Thyroid gland (tissue), 4 donors: ENCODE measurements at places on chromosomes 5 and 9.

DNA sequence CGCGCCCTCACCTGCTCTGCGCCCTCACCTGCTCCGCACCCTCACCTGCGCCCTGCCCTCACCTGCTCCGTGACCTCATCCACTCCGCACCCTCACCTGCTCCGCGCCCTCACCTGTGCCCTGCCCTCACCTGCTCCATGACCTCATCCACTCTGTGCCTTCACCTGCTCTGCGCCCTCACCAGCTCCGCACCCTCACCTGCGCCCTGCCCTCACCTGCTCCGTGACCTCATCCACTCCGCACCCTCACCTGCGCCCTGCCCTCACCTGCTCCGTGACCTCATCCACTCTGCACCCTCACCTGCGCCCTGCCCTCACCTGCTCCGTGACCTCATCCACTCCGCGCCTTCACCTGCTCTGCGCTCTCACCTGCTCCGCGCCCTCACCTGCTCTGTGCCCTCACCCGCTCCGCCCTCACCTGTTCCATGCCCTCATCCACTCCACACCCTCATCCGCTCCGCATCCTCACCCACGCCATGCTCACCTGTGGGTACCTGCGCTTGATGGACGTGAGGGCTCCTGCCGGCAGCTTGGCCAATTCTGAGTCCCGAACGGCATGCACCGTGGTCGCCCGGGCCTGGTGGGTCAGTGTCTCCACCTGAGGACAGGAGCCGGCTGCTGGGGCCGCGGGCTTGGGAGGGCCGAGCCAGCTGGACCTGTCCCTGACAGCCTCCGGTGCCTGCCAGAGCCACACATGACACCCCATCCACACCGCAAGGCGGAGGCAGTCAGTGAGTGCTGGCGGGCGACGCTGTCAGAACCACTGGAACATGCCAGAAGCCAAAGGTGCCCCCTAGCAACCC is 35.6 kb upstream of the NSMF start:
- no peaks in the 10 kb centered on the region for H3K4me1 ChIP-seq
- no peaks in the 10 kb centered on the region for H3K27me3 ChIP-seq
- no peak overlapping the region for H3K4me3 ChIP-seq
- DNase-seq: no peak
- H3K36me3 ChIP-seq: no peaks in the 10 kb centered on the region

DNA sequence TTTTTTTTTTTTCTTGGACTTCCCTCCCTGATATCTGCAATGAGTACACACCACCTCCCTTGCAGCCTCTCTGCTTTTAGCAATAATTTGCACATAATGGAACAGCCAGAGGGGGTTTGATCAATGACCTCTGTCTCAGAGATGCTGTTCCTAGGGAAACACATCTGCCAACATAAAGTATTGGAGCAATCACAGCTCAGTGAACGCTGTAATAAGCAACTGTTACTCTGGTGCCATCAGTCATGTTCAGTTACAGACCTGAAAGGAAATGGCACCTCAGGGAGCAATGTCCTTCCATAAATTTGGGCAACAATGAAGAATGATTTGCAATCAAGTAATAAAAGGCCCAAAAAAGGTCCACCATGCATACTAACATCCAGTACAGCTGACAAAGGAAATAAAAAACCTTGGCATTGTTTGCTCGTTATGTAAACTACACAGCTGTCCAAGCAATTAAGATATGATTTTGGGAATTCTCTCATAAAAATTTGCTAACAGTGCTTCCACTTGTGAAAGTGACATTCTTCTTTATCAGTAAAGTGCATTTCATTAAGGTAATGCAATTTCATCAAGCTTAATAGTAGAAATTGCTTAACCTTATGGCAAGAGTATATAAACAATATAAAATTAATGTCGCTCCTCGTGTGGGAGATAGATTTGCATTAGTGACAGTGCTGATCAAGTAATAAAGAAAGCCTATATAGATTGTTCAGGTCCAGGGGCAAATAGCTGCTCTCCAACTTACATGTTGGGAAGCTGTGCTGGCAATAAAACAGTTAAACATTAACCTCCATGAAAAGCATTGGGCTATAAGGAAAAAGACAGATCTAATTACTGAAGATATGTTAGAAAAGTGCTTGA is 167.8 kb downstream of the RASEF start:
- H3K27me3 ChIP-seq: no peaks in the 10 kb centered on the region
- no peak overlapping the region for H3K4me3 ChIP-seq
- no peak overlapping the region for H3K27ac ChIP-seq
- DNase-seq: no peak

DNA sequence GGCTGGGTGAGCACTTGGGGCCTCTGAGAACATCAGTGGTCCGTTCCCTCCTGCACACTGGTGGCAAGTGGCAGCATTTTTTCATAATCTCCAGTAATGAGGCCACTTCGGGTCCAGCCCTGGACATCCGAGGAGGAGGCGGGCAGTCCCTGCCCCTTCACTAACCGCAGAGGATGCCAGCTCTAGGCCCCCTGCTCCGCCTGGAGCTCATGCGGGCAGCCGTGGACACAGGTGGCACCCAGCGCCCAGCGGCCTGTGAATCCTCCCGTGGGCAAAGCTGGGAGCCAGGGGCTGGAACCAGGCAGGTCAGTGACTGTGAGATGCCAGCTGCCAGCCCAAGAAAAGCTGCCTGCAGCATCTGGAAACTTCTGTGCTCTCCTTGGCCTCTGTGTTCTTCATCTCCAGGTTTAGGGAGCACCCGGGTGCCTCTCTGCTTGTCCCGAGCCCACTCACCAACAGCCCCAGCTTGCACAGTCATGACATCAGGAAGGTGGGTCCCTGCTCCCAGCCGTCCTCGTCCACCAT is 92.4 kb downstream of the KCNT1 start:
- H3K27ac ChIP-seq: no peak overlapping the region
- no peaks in the 10 kb centered on the region for H3K36me3 ChIP-seq
- DNase-seq: no peak
- H3K4me3 ChIP-seq: no peak overlapping the region

GRCh38 chr5:116480894-116481510 is 93.6 kb downstream of the SEMA6A start:
- no peaks in the 10 kb centered on the region for H3K4me1 ChIP-seq
- DNase-seq: no peak
- peaks cover 9% of the 10 kb centered on the region for H3K36me3 ChIP-seq

- H3K27ac ChIP-seq: no peak overlapping the region
- DNase-seq: no peak
- no peaks in the 10 kb centered on the region for H3K4me1 ChIP-seq
- no peaks in the 10 kb centered on the region for H3K27me3 ChIP-seq
These were observed 27.4 kb upstream of the TCERG1 start for GRCh38 chr5:146419696-146420095.

DNA sequence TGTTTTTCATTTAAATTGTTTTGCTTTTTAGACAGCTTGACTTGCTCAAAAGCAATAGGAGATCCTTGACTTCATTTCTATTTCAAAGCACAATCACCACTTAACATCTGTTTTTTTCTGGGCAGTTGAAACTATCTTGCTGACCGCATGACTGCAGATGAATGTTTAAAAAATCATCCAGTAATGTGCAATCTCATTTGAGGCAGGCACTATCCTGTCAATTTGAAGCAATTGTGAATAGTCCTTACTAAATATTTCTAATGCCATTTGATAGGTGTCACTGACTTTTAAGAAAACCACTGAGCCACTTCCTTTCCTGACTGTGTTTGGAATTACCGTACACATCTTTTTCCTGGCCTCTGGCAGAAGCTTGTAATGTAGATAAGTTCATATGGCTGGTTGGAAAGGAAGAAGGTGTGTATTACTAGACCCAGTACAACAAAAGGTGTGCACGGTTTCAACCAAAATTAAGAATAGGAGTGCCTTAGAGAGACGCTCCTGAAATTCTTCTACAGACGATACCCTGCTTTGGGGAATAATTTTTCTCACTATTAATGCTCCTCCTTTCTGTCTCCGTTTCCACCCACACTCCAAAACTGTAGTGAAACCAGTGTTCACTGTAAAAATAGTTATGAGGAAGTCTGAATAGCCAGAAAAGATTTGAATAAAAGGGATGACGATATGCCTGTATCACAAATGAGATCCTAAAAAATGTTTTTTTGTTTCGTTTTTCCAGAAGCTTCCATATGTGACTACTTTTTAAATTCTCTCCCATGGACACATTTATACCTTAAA is 136.7 kb upstream of the MOCS2 start:
- no peak overlapping the region for H3K27ac ChIP-seq
- H3K27me3 ChIP-seq: no peaks in the 10 kb centered on the region
- H3K4me3 ChIP-seq: no peak overlapping the region
- no peaks in the 10 kb centered on the region for H3K36me3 ChIP-seq

DNA sequence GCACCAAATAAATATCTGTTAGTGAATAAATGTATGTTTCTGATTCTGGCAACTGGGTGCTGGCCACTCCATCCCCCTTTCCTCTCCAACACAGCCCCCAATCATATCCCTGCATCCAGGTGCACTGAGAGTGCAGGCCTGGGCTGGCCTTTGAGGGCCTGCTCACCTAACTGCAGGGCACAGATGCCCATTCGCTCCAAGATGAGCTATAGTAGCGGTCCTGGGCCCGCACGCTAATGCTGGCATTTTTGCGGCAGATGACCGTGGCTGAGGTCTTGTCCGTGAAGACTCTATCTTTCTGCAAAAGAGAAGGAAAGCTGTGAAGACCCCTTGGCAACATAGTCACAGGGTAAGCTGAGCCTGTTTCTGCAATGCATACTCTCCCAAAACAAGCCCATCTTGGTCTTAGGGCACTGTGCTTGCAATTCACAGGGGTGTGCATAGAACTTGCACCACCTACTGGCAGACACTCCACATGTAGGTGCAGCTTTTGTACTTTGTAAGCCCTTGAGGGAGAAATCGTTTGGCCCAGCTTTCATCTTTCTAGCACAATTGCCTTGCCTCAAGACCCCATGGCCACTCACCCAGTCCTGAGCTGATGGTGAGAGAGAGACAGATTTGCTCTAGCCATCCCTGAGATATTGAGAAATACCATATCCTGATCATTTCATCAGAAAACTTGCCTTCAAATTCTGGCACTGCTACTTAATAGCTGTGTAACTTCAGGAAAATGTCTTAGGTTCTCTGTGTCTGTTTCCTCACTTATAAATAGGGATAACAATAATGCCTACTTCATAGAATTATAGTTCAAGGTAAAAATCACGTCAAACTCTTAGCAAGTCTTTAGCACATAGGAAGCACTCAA is 13.5 kb downstream of the IL12B start:
- no peaks in the 10 kb centered on the region for H3K36me3 ChIP-seq
- H3K27me3 ChIP-seq: no peaks in the 10 kb centered on the region

- no peaks in the 10 kb centered on the region for H3K27me3 ChIP-seq
- DNase-seq: no peak
- H3K4me3 ChIP-seq: no peak overlapping the region
- no peak overlapping the region for H3K27ac ChIP-seq
- H3K36me3 ChIP-seq: no peaks in the 10 kb centered on the region
These were observed 151.1 kb downstream of the ARL15 start for GRCh38 chr5:54159153-54159892.

DNA sequence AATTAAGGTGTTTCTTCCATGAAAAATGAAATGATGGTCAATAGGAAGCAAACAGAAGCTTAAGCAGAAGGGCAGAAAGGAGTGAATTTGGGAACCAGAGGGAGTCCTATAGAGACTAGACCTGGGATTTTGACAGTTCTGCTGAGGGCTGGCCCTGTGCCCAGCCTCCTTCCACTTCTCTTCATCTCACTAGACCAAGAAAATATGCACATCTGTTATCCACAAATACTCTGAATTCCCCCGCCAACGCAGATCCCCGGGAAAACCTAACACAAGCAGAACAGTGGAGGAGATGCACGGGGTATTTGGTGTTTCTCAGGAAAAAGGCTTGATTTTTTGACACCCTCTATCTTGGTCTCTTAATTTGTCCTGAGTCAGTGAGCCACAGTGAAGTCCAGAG is 22.7 kb downstream of the GRIA1 start:
- H3K27ac ChIP-seq: no peak overlapping the region
- no peaks in the 10 kb centered on the region for H3K36me3 ChIP-seq
- H3K4me1 ChIP-seq: no peaks in the 10 kb centered on the region
- no peaks in the 10 kb centered on the region for H3K27me3 ChIP-seq

- no peak overlapping the region for H3K4me3 ChIP-seq
- no peak overlapping the region for H3K27ac ChIP-seq
- H3K27me3 ChIP-seq: no peaks in the 10 kb centered on the region
- peaks cover 4% of the 10 kb centered on the region for H3K4me1 ChIP-seq
These were observed 47.6 kb upstream of the HOMER1 start for GRCh38 chr5:79561525-79561893.

DNA sequence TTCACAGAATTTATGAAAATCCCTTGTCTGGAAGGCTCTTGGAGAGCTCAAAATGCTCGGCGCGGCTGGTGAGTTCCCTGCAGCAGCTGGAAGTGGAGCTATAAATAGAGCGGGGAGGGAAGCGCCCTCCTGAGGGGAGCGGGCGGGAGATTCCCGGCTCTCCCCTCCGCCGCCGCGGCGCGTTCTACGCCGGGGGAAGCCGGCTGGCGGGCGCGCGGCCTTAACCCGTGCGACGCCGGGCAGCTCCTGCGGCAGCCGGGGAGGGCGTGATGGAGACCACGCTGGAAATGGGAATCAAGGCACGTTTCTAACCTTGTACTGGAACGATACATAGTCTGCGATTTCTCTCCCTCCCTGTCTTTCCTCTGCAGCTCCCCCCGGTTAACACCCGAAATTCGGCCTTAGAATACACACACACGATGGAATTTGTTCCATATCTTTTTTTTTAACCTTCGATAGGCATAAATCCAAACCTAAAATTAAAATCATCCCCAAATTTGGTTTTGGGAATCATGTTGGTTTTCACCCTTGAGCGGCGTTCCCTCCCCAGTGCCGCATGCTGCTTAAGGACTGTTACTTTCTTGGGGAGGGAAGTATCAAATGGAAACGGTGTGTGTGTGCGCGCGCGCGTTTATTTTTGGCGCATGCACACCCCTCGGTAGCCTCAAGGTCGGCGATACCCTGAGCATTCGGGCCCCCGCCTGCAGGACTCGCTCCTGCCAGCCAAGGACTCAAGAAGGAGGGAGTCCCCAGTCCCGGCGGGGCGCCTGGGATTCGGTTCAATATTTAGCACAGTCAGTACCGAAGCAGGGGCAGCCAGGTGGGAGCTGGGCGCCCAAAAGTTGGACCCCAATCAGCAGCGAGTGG is 306.3 kb upstream of the KCNN2 start:
- H3K4me1 ChIP-seq: peaks cover 7% of the 10 kb centered on the region
- H3K27me3 ChIP-seq: no peaks in the 10 kb centered on the region
- H3K4me3 ChIP-seq: peak overlapping the region; percentile 0
- H3K36me3 ChIP-seq: no peaks in the 10 kb centered on the region
- H3K27ac ChIP-seq: no peak overlapping the region

GRCh38 chr5:146039420-146039819 is 66.0 kb downstream of the PLAC8L1 start:
- H3K4me1 ChIP-seq: no peaks in the 10 kb centered on the region
- no peaks in the 10 kb centered on the region for H3K27me3 ChIP-seq
- H3K4me3 ChIP-seq: no peak overlapping the region
- DNase-seq: no peak
- no peaks in the 10 kb centered on the region for H3K36me3 ChIP-seq
- no peak overlapping the region for H3K27ac ChIP-seq

- H3K36me3 ChIP-seq: no peaks in the 10 kb centered on the region
- H3K4me1 ChIP-seq: no peaks in the 10 kb centered on the region
- DNase-seq: no peak
- no peak overlapping the region for H3K4me3 ChIP-seq
These were observed 805.0 kb upstream of the C9orf72 start for GRCh38 chr9:28378231-28378630.
